ENCODE measurements at places on chromosomes 2 and 18.

DNA sequence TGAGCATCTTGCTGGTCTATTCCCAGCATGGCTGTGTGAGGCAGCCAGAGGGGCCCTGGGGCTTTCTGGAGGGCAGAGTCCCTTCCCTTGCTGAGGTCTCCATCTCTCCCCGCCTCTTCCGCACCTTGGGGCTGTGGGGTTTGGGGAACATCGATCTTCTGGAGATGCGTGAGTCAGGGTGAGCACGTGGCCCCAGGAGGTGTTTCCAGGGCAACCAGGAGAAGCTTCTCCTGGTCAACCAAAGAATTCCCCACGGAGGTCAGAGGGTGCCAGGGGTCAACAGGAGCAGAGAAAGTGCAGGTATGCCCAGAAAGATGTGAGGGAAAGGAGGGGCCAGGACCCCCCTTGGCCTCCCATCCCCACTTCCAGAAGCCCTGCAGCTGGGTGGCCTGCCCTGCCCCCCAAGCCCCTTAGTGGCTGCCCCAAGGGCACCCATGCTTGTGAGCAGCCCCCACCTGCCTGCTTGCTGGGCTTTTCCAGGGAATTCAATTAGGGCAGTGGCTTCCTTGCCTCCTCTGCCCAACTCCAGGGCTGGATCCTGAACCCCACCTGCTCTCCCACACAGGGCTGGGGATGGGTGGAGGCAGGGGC is 2.8 kb upstream of the PROM2 start:
- no peak for DNase-seq

DNA sequence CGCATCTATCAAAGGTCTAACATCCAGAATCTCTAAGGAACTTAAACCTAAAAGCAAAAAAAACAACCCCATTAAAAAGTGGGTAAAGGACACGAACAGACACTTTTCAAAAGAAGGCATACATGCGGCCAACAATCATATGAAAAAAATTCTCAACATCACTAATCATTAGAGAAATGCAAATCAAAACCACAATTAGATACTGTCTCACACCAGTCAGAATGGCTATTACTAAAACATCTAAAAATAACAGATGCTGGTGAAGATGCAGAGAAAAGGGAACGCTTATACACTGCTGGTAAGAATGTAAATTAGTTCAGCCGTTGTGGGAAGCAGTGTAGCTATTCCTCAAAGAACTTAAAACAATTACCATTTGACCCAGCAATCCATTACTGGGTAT is 38.0 kb downstream of the PPP3R1 start:
- DNase-seq: no peak

DNA sequence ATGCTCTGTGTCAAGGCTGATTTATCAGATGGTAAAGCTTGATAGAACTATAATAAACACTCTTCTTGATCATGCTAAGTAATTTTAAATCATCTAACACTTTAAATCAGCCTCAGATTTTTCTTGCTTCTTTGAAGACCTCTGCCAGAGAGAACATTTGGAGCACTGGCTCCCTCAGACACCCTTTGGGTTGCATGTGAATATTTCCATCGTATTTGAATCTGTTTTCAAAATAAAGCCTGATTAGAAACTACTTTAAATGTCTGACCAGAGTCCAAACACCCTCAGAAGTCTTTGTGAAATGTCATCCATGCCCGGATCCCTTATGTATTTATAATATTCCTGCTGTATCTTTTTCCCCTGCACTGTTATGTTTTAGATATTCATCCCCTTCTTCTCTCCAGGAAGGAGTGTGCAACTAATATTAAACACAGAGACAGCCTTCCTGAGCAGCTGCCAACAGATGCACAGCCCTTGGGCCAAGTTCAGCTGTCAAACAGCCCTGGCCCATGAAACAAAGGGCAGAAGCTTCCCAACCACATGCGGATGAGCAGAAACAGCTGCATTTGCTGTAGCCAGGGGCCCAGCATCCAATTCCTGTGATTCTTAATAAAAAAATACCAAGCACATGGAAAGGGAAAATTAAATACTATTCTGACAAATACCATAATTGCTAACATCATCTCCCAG is 46.5 kb downstream of the DPP10 start:
- DNase-seq: no peak

- DNase-seq: no peak
These were observed 179.1 kb upstream of the CYP26B1 start for GRCh38 chr2:72326759-72327158.

- no peak for DNase-seq
These were observed 60.0 kb upstream of the OTOS start for GRCh38 chr2:240200230-240201051.

GRCh38 chr18:47143899-47144485 is 6.3 kb downstream of the HDHD2 start:
- DNase-seq: no peak

DNA sequence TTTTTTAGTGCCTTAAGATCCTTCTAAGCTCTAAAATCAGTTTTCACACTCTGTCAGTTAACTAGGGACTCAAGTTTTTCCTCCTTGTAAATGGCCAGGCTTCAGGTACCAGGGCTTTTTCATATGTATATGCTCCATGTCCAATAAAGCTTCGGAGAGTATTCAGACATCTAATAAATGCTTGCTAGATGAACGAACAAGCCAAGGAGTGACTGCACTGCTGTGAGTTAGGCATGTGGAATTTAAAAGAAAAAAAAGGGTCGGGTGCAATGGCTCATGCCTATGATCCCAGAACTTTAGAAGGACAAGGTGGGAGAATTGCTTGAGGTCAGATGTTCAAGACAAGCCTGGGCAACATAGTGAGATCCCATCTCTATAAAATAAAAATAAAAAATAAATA is 81.9 kb downstream of the CDH2 start:
- DNase-seq: no peak

GRCh38 chr2:187500585-187501359 is 52.7 kb upstream of the CALCRL start:
- no peak for DNase-seq

- no peak for DNase-seq
These were observed 95.4 kb downstream of the C1QL2 start for GRCh38 chr2:119063177-119063576.

- no peak for DNase-seq
These were observed 22.7 kb downstream of the PTPN4 start for GRCh38 chr2:119782308-119783027.

- DNase-seq: no peak
These were observed 50.3 kb upstream of the ETAA1 start for GRCh38 chr2:67346718-67347407.

DNA sequence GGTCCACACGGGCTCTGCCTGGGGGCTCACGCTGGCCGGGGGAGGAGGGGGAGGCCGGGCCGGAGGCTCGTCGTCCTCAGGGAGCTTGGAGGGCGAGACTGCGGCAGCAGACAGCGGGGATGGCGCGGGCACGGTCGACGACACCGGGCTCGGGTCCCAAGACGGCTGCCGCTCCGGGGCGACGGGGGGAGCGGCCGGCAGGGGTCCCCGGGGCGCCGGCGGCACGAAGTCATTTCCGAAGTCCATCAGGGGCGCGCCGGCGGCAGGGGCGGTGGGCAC is 491 bp downstream of the RTN4 start:
- DNase-seq: no peak

GRCh38 chr2:104656571-104657163 is 197.2 kb upstream of the POU3F3 start:
- no peak for DNase-seq

DNA sequence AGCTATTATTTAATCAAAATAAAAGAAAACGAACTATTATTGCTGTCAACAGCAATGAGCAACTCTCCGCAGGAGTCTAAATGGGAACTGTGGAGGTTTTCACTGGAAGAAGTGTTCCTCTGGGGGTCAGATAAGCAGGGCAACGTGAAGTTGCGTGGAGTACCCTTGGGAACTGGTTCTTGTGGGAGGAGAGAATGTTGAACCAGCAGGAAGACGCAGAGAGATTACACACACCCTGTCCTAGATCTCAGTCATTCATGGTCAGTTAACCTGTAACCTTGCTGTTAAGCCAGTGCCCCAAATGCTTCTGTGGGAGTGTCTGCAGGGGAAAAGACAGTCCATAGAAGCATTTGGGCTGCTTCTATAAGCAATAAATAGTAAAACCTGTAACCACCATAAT is 20.4 kb upstream of the CABLES1 start:
- no peak for DNase-seq

DNA sequence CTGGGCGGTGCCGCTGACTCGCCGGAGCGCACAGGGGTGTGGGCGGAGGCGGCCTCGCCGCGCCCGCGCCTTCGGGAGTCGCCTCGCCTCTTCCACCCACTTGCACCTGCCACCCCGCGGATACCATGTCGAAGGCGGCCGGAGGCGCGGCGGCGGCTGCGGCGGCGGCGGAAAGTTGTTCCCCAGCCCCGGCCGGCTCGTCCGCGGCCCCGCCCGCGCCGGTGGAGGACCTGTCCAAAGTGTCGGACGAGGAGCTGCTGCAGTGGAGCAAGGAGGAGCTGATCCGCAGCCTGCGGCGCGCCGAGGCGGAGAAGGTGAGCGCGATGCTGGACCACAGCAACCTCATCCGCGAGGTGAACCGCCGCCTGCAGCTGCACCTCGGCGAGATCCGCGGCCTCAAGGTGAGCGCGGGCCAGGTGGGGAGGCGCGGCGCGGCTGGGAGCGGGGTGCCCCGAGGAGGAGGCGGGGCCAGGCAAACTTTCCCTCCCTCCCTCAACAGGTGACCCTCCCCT is 766 bp downstream of the CCDC85A start:
- no peak for DNase-seq

- no peak for DNase-seq
These were observed 52.8 kb downstream of the SLC4A1AP start for GRCh38 chr2:27716301-27717069.

DNA sequence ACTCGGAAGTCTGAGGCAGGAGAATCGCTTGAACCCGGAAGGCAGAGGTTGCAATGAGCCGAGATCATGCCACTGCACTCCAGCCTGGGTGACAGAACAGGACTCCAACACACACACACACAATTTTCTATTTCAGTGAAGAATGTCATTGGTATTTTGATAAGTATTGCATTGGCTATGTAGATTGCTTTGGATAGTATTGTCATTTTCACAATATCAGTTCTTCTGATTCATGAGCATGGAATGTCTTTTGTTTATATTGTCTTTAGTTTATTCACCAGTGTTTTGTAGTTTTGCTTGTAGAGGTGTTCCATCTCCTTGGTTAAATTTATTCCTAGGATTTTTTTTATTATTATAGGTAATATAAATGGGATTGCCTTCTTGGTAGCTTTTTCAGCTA is 693.4 kb upstream of the SYT4 start:
- DNase-seq: no peak

- DNase-seq: no peak
These were observed 567 bp downstream of the PCYOX1 start for GRCh38 chr2:70258532-70258875.

GRCh38 chr2:127506510-127506909 is 19.8 kb downstream of the IWS1 start:
- DNase-seq: no peak

GRCh38 chr18:37383036-37383785 is 182.4 kb downstream of the CELF4 start:
- no peak for DNase-seq

DNA sequence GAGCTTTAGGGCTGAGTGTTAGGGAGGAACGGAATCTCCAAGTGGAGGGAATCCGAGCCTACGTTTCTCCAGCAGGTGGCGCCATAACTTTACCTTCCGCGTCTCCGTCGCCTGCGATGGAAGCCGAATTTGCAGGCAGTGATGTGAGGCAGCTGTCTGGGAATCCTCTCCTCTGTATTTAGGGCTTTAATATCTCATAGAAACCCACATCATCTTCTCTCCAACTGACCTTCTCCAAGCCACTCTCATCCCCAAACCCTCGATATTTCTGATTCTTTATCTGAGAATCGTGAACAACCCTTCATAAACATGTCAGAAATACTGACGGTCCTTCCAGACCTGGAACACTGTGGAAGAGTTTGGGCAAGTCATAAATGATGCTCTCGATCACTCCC is 27.5 kb downstream of the SIX2 start:
- peak; percentile 46 for DNase-seq

GRCh38 chr2:64120928-64121327 is 23.3 kb downstream of the PELI1 start:
- DNase-seq: no peak

DNA sequence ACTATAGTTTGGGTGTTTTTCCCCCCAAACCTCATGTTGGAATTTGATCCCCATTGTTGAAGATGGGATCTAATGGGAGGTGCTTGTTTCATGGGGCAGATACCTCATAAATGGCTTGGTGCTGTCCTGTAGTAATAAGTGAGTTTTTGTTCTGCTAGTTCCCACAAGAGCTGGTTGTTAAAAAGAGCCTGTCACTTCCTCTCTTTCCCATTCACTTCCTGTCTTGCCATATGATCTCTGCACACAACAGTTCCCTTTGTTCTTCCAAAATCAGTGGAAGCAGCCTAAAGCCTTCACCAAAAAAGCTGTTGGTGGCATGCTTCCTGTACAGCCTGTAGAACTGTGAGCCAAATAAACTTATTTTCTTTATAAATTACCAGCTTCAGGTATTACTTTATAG is 768.2 kb upstream of the VRK2 start:
- no peak for DNase-seq

- no peak for DNase-seq
These were observed 182.2 kb downstream of the ZFP36L2 start for GRCh38 chr2:43044093-43044681.

- DNase-seq: no peak
These were observed 7.3 kb downstream of the SFXN5 start for GRCh38 chr2:73063909-73064875.

GRCh38 chr2:30192314-30192713 is 39.0 kb upstream of the LBH start:
- DNase-seq: no peak

DNA sequence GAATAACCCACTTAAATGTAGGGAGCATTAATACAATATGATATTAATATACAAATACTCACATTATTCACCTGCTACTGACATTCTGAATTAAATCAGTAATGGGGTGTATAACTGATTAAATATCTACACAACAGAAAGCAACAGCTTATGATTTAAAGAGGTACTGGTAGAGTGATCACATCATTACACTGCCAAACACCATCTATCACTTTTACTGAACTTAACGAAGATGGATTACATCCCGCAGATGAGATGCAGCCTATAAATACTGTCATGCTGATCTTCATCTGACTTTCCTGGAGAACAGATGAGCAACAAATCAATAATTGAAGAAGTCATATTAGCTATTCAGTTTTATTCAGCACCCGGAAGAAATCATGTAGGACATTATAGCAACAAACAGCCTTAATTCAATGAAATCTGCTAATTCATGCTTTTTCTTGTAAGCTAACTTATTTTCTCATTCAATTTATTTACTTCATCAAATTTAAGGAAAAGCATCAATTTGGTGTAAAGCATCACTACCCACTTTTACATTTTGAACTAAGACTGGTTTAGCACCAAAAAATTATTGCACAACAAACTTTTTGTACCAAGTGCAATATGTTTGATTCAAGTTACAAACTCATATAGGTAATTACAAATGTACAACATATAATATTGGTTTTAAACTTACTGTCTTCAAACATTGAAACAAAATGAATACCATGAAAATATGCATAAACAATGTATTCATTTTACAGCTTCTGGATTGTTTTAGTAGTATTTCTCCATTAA is 1509.0 kb downstream of the LRP1B start:
- DNase-seq: no peak

DNA sequence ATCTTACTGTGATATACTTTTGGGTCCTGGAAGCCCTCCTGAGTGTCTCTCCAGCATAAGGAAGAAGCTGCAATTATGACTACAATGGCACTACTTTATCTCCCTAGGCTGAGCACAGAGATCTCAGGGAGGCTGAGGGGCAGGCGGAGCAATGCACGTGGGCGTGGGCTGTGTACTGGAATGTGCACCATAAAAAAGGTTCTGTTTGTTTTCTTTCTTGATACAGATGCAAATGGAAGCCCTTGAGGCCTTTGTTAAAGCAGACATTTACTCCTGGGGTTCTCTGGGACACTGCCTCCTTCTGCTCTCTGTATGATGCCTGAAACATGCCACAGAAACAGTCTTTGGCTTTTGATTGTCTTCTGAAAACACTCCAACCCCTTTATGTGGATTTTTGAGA is 79.1 kb upstream of the DLX2 start:
- no peak for DNase-seq
